ENCODE measurements at places on chromosomes 3 and 15. TPM values are rescaled to one million over a fixed set of nuclear protein-coding genes. Genes with fewer than 3 reads are reported as not detected.

Gene TMEM108
- not detected for total RNA-seq

Gene TOP2B
- total RNA-seq: 132 TPM

Gene ANXA2
- 65.9 TPM for total RNA-seq

Gene RBP2
- total RNA-seq: not detected

Gene AMT
- total RNA-seq: 4.1 TPM

Gene CCDC66
- 23.5 TPM for total RNA-seq

Gene ROBO2
- not detected for total RNA-seq

Gene NEIL1
- 6.5 TPM for total RNA-seq

Gene ADPRH
- 3.5 TPM for total RNA-seq

Gene OR4M2
- not detected for total RNA-seq

Gene EPHA3
- total RNA-seq: 0.09 TPM

Gene ADAMTS17
- total RNA-seq: 0.49 TPM

Gene ACKR4
- total RNA-seq: 0.09 TPM

Gene MAP3K13
- total RNA-seq: 17.6 TPM

Gene GOLGA6L10
- 0.97 TPM for total RNA-seq

Gene CCDC39
- not detected for total RNA-seq

Gene ARPP21
- total RNA-seq: not detected

Gene XCR1
- total RNA-seq: not detected

Gene FSD2
- not detected for total RNA-seq

Gene KLHL25
- total RNA-seq: 4.9 TPM

Gene ZNF80
- 0.27 TPM for total RNA-seq

Gene TICRR
- total RNA-seq: 28.9 TPM

Gene ERICH6
- total RNA-seq: 0.58 TPM

Gene VGLL3
- total RNA-seq: not detected

Gene ANKDD1A
- 0.81 TPM for total RNA-seq

Gene LRRIQ4
- total RNA-seq: 0.09 TPM

Gene PCSK6
- total RNA-seq: 0.95 TPM

Gene CA12
- total RNA-seq: 0.46 TPM

Gene SPATA12
- total RNA-seq: not detected

Gene UCN2
- not detected for total RNA-seq

Gene PIF1
- total RNA-seq: 30.0 TPM

Gene GOLGA6B
- not detected for total RNA-seq

Gene CRYGS
- total RNA-seq: 1.7 TPM

Gene EBLN2
- 5.2 TPM for total RNA-seq

Gene STX19
- total RNA-seq: not detected

Gene ACTL6A
- total RNA-seq: 85.3 TPM

Gene CLDN16
- not detected for total RNA-seq

Gene STRA6
- total RNA-seq: not detected

Gene CKMT1B
- total RNA-seq: not detected

Gene IQCH
- total RNA-seq: 1.8 TPM

Gene PRTG
- not detected for total RNA-seq

Gene SORD
- 17.1 TPM for total RNA-seq

Gene SCAANT1
- not detected for total RNA-seq

Gene TYRO3
- total RNA-seq: 2.3 TPM

Gene UMPS
- total RNA-seq: 35.9 TPM

Gene LRRC31
- total RNA-seq: not detected

Gene AADAC
- total RNA-seq: not detected

Gene CADPS
- total RNA-seq: not detected

Gene CFAP20DC
- total RNA-seq: 2.7 TPM

Gene ZNF660
- total RNA-seq: 0.89 TPM

Gene C3orf85
- not detected for total RNA-seq

Gene ARL6
- total RNA-seq: 6.9 TPM

Data from activated CD4-positive, alpha-beta T cell treated with anti-CD3 and anti-CD28 coated beads for 36 hours (primary cell).